ENCODE measurements at places on chromosomes 5 and 9. TPM values are rescaled to one million over a fixed set of nuclear protein-coding genes. Genes with fewer than 3 reads are reported as not detected.

- DNase-seq, result no peak
Observed at GRCh38 chr9:38027714-38028113, 41.3 kb downstream of the SHB start.

GRCh38 chr5:97854871-97855762 is 672.1 kb upstream of the RIOK2 start:
- DNase-seq, result no peak

DNA sequence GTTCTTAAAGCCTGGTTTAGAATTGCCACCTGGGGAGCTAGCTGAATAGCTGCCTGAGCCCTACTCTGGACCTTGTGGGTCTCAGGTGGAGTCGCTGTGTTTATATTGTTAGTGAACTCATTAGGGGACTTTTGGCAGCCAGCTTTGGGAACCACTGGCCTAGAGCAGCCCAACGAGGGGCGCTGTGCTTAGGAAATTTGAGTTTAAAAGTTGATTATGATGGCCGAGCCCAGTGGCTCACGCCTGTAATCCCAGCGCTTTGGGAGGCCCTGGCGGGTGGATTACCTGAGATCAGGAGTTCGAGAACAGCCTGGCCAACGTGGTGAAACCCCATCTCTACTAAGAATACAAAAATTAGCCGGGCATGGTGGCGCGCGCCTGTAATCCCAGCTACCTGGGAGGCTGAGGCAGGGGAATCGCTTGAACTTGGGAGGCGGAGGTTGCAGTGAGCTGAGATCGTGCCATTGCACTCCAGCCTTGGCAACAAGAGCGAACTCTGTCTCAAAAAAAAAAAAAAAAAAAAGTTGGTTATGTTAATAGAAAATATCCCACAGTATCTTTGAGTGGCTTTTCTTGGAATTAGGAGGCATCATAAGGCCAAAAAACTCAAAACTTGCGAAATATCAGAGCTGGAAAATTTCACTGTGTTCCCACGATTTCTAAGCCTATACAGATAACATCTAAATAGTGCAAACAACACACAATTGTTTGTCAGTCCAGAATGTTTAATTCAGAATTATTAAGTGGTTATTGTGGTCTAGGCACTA is 809 bp downstream of the MCCC2 start:
- no peak for DNase-seq

The TBC1D9B gene
- 92.6 TPM for polyA plus RNA-seq

The TAS2R1 gene
- not detected for polyA plus RNA-seq

The SARDH gene
- polyA plus RNA-seq, result 9.5 TPM

The INPP5E gene
- 10.7 TPM for polyA plus RNA-seq
